OCI-LY7 (cell line): ENCODE measurements at places on chromosomes 6 and 20.
A peak's percentile ranks its signal among the peaks of the same experiment; 100 is the strongest.

GRCh38 chr6:132964868-132965382 lies 150.6 kb downstream of the RPS12 start:
- no peak for DNase-seq

DNA sequence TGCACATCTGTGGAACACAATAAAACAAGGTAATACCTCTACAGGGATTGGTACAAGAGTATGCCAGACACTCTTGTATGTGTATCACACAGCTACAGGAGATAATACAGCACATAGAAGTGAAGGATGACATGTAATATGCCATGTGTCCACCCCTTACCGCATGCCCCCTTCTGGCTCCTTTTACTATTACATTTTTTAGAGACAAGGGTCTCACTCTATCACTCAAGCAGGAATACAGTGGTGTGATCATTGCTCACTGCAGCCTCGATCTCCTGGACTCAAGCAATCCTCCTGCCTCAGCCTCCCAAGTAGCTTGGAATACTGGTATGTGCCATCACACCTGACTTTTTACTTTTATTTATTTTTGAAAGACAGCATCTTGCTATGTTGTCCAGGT lies 4.2 kb upstream of the NCR3 start:
- peak; percentile 82 for DNase-seq

DNA sequence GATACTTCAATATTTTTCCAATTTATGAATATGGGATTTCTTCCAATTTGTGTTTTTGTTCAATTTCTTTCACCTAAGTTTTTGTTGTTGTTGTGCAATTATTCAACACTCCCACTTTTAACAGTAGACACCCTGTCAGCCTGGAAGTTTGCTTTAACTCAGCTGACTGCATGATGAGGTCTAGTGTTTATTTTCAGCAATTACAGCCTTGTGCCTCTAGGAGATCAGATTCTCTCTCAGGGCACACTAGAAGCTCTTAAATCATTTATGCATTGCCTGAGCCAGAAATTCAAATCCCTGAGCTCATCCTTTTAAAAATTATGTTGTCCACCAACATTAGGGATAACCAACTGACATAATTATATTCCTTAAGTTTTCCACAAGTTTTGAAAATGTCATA lies 85.7 kb downstream of the MRAP2 start:
- DNase-seq: no peak

DNA sequence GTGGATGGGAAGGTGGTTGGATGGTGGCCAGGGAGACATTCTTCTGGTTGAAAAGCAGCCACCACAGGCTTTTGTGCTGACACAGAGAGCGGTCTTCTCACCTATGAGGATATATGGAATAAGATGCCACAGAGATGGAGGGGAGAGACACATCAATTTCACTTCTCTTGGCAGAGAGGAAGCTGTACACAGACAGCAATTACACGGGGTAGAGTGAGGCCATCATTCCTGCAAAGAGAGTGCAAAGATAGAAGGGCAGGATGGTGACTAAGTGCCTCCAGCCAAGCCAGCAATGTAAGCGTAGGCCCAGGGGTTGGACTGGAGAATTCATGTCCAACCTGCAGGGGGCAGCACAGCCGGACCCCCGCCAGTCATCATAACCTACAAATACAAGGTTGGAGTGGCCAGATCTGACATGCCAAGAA lies 56.4 kb downstream of the NRN1 start:
- DNase-seq: peak; percentile 44

- no peak for DNase-seq
These were observed 134.2 kb downstream of the GMDS start for GRCh38 chr6:2111162-2111677.

- no peak for DNase-seq
These were observed 6.0 kb downstream of the MMP9 start for GRCh38 chr20:46014517-46015396.

DNA sequence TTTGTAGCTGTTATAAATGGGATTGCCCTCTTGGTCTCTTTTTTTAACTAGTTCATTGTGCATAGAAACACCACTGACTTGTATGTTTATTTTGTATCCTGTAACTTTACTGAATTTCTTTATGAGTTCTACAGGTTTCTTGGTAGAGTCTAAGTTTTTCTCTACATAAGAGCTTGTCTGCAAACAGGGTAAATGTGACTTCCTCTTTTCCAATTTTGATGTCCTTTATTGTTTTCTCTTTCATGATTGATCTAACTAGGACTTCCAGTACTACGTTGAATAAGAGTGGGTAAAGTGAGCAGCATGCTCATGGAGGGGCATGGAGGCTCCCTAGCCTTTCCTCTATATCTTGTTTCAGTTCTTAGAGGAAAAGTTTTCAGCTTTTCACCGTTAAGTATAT lies 3.0 kb upstream of the WFDC10A start:
- DNase-seq: no peak

GRCh38 chr6:116287689-116288282 lies 8.1 kb upstream of the TSPYL1 start:
- DNase-seq: peak; percentile 65

DNA sequence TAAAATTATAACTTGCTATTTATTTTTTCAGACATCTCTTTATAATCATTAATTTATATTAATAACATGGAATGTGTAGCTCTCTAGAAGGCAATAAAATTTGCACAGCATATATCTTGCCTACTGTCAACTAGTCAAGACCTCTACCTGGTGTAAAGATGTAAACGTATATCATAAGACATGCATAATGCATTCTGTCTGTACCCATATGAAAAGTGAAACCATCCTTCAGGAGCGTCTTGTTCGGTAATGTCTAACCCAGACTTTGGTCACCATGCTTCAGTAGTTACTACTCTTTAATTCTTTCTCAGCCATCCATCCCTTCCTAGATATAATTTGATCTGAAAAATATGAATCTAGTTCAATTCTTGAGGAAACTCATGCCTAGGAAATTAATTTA lies 21.0 kb downstream of the CEP43 start:
- no peak for DNase-seq
